ENCODE measurements at places on chromosomes 6 and 20. TPM values are rescaled to one million over a fixed set of nuclear protein-coding genes. Genes with fewer than 3 reads are reported as not detected.

Gene ISM1
- total RNA-seq: 0.23 TPM

Gene TSHZ2
- 0.18 TPM for total RNA-seq

Gene CPXM1
- total RNA-seq: 0.35 TPM

Gene SLC13A3
- total RNA-seq: not detected

Gene GPX5
- not detected for total RNA-seq

Gene ABHD16B
- total RNA-seq: not detected

DNA sequence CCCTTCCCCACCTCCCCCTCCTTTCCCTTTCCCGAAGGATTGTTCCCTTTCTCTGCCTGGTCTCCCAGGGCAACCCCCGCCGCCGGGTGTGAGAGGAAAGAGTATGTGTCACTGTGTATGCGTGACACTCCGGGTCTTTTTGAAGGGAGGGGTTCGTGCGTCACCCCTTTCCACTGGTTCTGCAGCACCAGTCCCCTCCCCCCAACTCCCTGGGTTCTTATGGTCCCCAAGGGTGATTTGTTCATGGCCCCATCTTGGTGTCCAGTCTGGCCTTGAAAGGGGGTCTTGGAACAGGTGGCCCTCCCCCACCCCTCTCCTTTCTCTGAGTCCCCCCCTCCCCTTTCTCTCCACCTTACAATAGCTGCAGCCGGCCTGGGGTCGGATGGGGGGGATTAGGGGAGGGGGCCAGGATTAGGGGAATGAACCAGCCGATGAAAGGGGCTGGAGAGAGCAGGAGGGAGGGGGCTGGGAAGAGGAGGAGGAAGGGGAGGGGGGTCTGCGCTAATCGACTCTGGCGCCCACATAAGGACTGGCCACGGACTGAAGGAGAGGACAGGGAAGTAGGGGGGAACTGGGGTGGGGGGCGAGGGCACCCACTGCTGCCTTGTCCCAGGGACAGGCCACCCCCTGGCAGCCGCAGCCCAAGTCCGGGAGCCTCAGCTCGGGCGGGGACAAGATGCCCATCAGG is 1.3 kb upstream of the RING1 start:
- peak overlapping the region; percentile 82 for H3K4me3 ChIP-seq
- H3K27me3 ChIP-seq: no peaks in the 10 kb centered on the region
- peaks cover 58% of the 10 kb centered on the region for H3K4me1 ChIP-seq
- no peak overlapping the region for H3K27ac ChIP-seq

GRCh38 chr6:158164579-158165170 is 3.4 kb downstream of the SERAC1 start:
- H3K27ac ChIP-seq: no peak overlapping the region
- H3K4me1 ChIP-seq: peaks cover 29% of the 10 kb centered on the region
- DNase-seq: no peak
- H3K27me3 ChIP-seq: no peaks in the 10 kb centered on the region
- H3K4me3 ChIP-seq: no peak overlapping the region
- H3K36me3 ChIP-seq: peaks cover 2% of the 10 kb centered on the region

- H3K4me1 ChIP-seq: peaks cover 35% of the 10 kb centered on the region
- DNase-seq: no peak
- H3K36me3 ChIP-seq: peaks cover 16% of the 10 kb centered on the region
- peak overlapping the region; percentile 98 for H3K4me3 ChIP-seq
Observed at GRCh38 chr6:42217157-42217518, 523 bp downstream of the MRPS10 start.

DNA sequence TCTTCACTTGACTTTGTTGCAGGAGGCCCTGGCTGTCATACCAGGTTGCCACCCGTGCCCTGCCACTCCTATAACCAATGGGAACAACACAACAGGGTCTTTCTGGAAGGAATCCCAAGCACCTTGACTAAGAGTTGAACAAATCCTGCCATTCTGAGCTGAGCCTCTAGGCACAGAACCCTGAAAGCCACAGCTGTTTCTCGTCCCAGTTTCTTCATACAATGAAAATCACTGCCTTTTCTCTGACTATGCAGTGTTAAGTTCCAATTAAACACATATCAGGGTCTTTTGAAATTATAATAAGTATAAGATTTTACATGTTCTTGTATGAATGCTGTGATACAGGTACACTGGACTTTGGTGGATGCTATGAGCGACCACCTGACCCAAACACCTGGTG is 54.4 kb downstream of the RIPOR2 start:
- DNase-seq: no peak
- H3K36me3 ChIP-seq: peaks cover 66% of the 10 kb centered on the region
- H3K4me3 ChIP-seq: no peak overlapping the region
- no peak overlapping the region for H3K27ac ChIP-seq
- H3K4me1 ChIP-seq: peaks cover 33% of the 10 kb centered on the region

GRCh38 chr6:168826726-168827585 is 386.0 kb downstream of the SMOC2 start:
- DNase-seq: no peak
- H3K27me3 ChIP-seq: no peaks in the 10 kb centered on the region
- no peaks in the 10 kb centered on the region for H3K36me3 ChIP-seq
- no peak overlapping the region for H3K4me3 ChIP-seq
- no peak overlapping the region for H3K27ac ChIP-seq

GRCh38 chr20:46652699-46653098 is 1.4 kb upstream of the SLC13A3 start:
- H3K27ac ChIP-seq: no peak overlapping the region
- peaks cover 1% of the 10 kb centered on the region for H3K36me3 ChIP-seq
- DNase-seq: no peak
- peaks cover 51% of the 10 kb centered on the region for H3K27me3 ChIP-seq

DNA sequence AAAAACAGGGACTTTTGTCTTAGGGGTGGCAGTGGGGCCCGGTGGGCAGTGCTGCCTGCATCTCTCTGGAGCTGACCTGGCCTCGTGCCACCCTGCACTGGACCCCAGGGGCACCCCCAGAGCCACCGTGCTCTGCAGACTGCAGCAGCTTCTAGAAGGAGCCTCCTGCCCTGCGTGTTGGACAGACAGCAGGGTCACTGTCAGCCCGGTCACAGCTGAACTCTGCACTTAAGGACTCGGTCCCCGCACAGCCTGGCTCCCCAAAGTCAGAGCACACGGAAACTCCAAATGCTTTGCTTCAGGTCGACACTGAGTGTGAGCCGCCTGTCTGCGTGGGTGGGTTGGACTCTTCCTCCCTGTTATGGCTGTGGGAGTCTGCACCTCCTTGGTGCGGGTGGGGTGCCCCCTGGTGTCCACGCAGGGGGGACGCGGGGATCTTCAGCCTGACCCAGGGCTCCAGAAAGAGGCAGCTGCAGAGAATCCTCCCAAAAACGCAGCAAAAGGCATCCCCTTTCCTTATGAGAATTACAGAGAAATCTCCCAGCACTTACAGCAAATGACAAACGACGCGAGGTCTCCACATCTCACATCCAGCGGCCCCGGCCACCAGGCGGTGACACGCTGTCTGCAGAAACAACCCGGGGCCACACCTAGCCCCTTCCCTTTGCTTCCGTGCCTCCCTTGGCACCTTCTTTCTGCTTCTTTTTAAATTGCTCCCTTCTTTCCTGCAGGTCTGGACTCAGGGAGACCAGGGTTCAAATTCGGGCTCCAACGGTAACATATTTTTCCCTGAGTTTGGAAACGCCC is 36.3 kb upstream of the DACT2 start:
- H3K4me3 ChIP-seq: no peak overlapping the region
- H3K27me3 ChIP-seq: no peaks in the 10 kb centered on the region
- DNase-seq: no peak
- H3K36me3 ChIP-seq: no peaks in the 10 kb centered on the region

DNA sequence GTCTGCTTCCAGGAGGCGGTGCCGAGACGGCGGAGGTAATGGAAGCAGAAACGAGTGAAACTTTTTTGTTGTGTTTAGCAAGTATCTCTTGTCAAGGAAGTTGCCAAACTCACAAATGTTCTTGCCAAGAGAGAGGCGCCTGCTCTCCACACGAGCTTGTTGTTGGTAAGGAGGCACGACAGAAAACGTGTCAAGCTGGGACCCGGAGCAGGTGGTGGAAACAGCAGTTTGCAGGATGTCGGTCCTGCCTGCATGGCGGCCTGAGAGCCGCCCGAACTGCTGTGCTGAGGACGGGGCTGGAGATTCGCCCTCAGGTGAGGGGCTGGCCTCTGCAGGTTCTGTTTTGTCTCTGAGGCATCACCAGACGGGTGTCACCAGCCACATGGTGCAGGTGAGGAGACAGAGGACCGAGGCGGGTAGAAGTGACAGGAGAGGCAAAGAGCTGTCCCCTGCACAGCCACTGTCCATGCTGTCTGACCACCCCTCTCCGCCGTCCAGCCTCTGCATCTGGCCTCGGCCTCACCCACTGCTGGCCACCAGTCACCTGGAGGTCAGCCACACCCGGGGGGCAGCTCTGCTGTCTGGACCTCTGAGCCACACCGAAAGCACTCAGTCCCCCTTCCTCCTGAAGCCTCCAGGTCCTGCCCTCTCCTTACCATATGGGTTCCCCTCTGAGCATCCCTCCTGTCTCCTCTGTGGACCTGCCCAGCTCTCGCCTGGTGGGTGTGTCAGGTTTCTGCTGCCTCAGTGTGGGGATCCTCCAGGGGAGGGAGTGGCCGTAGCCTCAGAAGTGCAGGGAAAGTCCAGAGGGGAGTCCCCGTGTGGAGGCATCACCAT is 261.5 kb downstream of the TAF4 start:
- H3K36me3 ChIP-seq: no peaks in the 10 kb centered on the region
- H3K27ac ChIP-seq: no peak overlapping the region
- H3K4me3 ChIP-seq: no peak overlapping the region
- H3K4me1 ChIP-seq: no peaks in the 10 kb centered on the region
- DNase-seq: no peak

GRCh38 chr6:14518515-14519217 is 401.1 kb downstream of the CD83 start:
- H3K27ac ChIP-seq: no peak overlapping the region
- no peaks in the 10 kb centered on the region for H3K36me3 ChIP-seq
- no peak overlapping the region for H3K4me3 ChIP-seq
- peaks cover 7% of the 10 kb centered on the region for H3K27me3 ChIP-seq
- DNase-seq: no peak

DNA sequence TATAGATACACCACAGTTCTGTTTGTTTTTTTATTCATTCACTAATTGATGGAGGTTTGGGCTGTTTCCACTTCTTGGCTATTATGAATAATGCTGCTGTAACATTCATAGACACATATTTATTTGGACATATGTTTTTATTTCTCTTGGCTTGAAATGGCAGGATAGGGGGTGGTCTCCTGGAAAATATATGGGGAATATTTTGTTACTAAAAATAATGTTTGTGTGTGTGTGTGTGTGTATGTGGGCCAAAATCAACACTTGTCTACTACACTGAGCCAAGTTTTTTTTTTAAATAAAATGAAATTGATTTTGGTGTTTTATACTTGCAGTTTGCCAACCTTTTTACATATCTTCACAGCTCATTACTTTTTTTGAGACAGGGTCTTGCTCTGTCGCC is 264.4 kb upstream of the SULF2 start:
- H3K36me3 ChIP-seq: no peaks in the 10 kb centered on the region
- no peak overlapping the region for H3K4me3 ChIP-seq
- no peaks in the 10 kb centered on the region for H3K4me1 ChIP-seq
- peaks cover 10% of the 10 kb centered on the region for H3K27me3 ChIP-seq
- H3K27ac ChIP-seq: no peak overlapping the region

DNA sequence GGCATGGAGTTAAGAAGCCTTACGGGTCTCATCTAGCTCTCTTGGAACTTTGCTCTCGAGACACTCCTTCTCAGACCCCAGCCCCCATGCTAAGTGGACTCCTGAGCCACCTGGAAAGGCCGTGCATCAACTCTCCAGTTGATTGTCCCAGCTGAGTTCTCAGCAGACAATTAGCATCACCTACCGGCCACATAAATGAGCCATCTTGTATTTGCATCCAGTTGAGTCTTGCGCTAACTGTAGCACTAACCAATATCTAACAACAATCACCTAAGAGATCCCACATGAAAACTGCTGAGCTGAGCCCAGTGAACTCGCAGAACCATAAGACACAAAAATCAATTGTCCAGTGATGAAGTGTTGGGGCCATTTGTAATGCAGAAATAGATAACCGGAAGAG is 49.7 kb downstream of the PCNA start:
- H3K36me3 ChIP-seq: no peaks in the 10 kb centered on the region
- peaks cover 18% of the 10 kb centered on the region for H3K4me1 ChIP-seq
- no peak overlapping the region for H3K4me3 ChIP-seq

GRCh38 chr6:8420031-8420588 is 15.2 kb downstream of the SLC35B3 start:
- H3K4me3 ChIP-seq: no peak overlapping the region
- DNase-seq: no peak
- H3K36me3 ChIP-seq: peaks cover 25% of the 10 kb centered on the region
- H3K27ac ChIP-seq: no peak overlapping the region

GRCh38 chr20:13173201-13173600 is 47.9 kb upstream of the ISM1 start:
- H3K4me3 ChIP-seq: no peak overlapping the region
- peaks cover 20% of the 10 kb centered on the region for H3K27me3 ChIP-seq
- H3K36me3 ChIP-seq: no peaks in the 10 kb centered on the region
- no peak overlapping the region for H3K27ac ChIP-seq

DNA sequence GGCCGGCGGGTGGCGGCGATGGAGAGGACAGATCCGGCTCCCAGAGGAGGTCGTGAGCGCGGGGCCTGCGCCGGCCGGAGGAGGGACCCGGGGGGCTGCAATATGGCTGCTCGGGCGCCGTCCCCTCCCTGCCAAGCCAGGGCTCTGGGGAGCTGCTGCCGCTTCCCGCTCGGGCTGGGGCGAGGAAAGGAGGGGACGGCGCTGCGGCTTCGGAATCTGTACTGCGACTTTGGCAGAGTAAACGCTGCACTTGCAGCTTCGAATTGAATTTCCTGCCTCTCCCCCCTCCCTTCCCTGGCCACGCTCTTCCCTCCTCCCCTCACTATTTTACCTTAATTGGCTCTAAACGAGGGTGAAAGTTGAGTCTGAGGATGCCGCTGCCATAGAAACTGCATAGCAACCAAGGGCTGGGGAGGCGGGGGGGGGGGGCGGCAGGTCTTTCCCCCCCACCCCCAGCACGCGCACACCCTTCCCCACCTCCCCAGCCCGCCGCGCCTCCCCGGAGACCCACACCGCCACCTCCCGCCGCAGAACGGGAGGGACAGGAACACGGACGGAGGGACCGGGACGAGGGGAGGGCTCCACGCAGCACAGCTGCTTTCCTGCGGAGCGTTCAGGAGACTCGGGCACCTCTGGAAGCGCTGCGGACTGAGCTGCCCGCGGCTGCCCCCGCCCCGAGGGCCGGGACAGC is 93.9 kb downstream of the RNASET2 start:
- H3K27ac ChIP-seq: no peak overlapping the region
- H3K36me3 ChIP-seq: no peaks in the 10 kb centered on the region
- peaks cover 4% of the 10 kb centered on the region for H3K4me1 ChIP-seq
- H3K27me3 ChIP-seq: peaks cover 40% of the 10 kb centered on the region

Measured in activated CD8-positive, alpha-beta memory T cell treated with anti-CD3 and anti-CD28 coated beads, Interleukin-2, amount 10 ng/mL, durations not matched to agents 7 days and 5 days (primary cell).